ENCODE measurements at places on chromosomes 1 and 21. TPM values are rescaled to one million over a fixed set of nuclear protein-coding genes. Genes with fewer than 3 reads are reported as not detected.

GRCh38 chr1:43482215-43482614 is 28.5 kb upstream of the HYI start:
- no peak for DNase-seq

- no peak for DNase-seq
Measured at GRCh38 chr1:153355445-153356071, 2.1 kb upstream of the S100A9 start.

DNA sequence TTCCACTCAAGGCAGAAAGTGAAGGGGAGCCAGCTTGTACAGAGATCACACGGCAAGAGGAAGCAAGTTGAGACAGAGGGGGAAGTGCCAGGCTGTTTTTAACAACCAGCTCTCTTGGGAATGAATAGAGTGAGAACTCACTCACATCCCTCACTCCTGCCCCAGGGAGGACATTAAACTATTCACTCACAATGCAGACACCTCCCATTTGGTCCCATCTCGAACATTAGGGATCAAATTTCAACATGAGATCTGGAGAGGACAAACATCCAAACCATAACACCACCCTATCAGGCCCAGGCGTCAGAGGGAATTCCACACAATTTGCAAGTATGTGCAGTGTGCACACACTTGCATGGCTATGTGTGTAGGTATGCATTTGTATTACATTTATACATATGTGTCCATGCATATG is 62.7 kb downstream of the DMAP1 start:
- DNase-seq, result no peak

GRCh38 chr1:173195596-173196088 is 11.5 kb downstream of the TNFSF4 start:
- DNase-seq, result no peak

- no peak for DNase-seq
Measured at GRCh38 chr1:15446212-15446611, 8.0 kb downstream of the CTRC start.

GRCh38 chr1:227854189-227854588 is 38.7 kb downstream of the PRSS38 start:
- DNase-seq, result no peak

DNA sequence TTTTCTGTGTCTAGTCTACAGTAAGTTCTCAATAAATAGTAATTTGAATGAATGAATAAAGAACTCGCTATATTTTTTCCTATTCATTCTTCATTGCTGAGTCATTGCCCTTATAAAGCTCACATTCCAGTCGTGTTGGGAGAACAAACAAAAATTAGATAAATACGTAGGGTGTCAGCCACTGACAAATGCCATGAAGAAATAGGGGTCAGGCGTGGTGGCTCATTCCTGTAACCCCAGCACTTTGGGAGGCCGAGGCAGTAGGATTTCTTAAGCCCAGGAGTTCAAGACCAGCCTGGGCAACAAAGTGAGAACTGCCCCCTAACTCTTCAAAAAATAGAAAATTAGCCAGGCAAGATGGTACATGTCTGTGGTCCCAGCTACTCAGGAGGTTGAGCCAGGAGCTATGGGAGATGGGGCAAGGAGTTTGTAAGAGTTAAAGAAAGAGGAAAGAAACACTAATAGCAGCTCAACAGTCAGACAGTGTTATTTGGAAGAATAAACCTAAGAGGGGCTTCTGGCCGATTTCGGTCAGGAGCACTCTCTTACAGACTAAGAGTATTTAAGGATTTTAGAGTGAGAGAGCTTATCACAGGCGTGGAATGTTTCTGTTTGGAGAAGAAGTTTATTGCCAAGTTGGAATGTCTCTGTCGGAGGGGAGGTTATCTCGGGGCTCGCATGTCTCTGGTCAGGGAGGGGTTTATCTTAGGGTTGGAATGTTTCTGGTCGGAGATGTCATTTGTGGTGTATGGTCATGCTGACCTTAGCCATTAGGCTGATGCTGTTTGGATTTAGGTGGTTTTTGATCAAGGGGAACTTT is 1.8 kb upstream of the CHML start:
- DNase-seq, result no peak

GRCh38 chr21:15768853-15769252 is 39.1 kb downstream of the USP25 start:
- DNase-seq, result no peak

- DNase-seq, result no peak
Measured at GRCh38 chr1:216554934-216555333, 131.7 kb upstream of the USH2A start.

DNA sequence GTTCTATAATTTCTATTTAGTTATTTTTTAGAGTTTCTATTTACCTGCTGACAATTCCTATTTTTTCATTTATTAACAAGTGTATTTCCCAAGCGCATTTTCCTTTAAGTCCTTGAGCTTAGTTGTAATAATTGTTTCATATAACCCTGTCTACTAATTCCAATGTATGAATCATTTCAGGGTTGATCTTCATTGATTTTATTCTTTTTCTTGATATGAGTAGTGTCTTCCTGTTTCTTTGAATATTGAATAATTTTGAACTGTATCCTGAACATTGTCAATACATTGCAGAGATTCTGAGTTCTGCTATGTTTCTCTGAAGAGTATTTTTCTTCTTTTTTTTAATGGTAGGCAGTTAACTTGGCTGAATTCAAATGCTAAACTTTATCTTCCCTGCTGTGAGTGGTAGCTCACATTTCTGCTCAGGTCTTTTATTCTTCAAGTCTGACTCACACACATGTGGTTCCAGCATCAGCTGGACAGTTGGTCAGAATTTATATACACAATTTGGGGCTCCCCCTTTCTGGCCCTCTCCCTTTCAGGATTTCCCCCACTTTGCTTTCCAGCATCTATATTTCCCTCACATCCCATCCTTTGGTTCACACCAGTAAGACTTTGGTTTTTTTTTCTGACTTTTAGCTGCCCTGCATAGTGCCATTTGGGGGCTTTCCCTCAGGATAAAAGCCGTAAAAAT is 54.4 kb upstream of the WDR26 start:
- no peak for DNase-seq

DNA sequence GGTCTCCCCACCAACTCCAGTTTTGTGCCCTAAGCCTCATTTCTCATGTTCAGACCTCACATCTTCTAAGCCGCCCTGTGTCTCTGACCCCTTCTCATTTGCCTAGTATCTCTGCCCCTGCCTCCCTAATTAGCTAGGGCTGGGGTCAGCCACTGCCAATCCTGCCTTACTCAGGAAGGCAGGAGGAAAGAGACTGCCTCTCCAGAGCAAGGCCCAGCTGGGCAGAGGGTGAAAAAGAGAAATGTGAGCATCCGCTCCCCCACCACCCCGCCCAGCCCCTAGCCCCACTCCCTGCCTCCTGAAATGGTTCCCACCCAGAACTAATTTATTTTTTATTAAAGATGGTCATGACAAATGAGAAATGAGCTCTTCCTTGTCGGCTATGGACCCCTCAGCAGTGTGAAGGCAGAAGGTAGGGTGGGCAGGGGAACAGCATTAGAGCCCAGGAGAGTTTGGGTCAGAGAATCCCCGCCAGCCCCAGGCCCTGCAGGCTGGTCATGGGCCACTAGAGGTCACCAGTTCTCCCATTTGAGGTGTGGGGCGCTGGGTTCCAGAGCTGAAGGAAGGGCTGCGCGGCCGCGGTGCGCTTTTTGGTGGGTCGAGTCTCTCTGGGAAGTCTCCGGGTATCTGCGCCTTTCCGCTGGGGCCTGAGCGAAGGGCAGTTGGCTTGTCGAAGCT is 11.5 kb downstream of the ADAMTSL4 start:
- DNase-seq, result no peak

GRCh38 chr1:228867108-228867950 is 132.1 kb downstream of the RHOU start:
- no peak for DNase-seq

The ILDR2 gene
- total RNA-seq, result not detected

The PEAR1 gene
- total RNA-seq, result 15.8 TPM

The CRABP2 gene
- total RNA-seq, result 0.46 TPM

The MTF1 gene
- total RNA-seq, result 2.2 TPM

The LAMB3 gene
- 7.1 TPM for total RNA-seq
